ENCODE measurements at places on chromosomes 11 and 22. TPM values are rescaled to one million over a fixed set of nuclear protein-coding genes. Genes with fewer than 3 reads are reported as not detected.

RHOD gene
- polyA plus RNA-seq, result 11.2 TPM

SMTNL1 gene
- polyA plus RNA-seq, result 260 TPM

TMEM191C gene
- polyA plus RNA-seq, result not detected

GAL gene
- polyA plus RNA-seq, result 15.4 TPM

C11orf87 gene
- 0.36 TPM for polyA plus RNA-seq

GAS2 gene
- polyA plus RNA-seq, result not detected

OR6Q1 gene
- not detected for polyA plus RNA-seq

OR6T1 gene
- polyA plus RNA-seq, result not detected

TRIM64C gene
- not detected for polyA plus RNA-seq

TSPAN4 gene
- polyA plus RNA-seq, result 51.4 TPM

FGF4 gene
- polyA plus RNA-seq, result 3.7 TPM

TBC1D10A gene
- polyA plus RNA-seq, result 5.9 TPM

OR8D4 gene
- not detected for polyA plus RNA-seq

EXPH5 gene
- polyA plus RNA-seq, result 0.53 TPM

GRM5 gene
- polyA plus RNA-seq, result 0.12 TPM

TRIM49 gene
- polyA plus RNA-seq, result not detected

MOGAT2 gene
- 25.0 TPM for polyA plus RNA-seq

UPK2 gene
- not detected for polyA plus RNA-seq

CFAP68 gene
- 16.5 TPM for polyA plus RNA-seq

SCGB2A2 gene
- not detected for polyA plus RNA-seq

CCDC87 gene
- 0.10 TPM for polyA plus RNA-seq

DEFB131B gene
- polyA plus RNA-seq, result not detected

MS4A6E gene
- not detected for polyA plus RNA-seq

ANGPTL5 gene
- polyA plus RNA-seq, result 0.97 TPM

SLC29A2 gene
- polyA plus RNA-seq, result not detected

MYRF gene
- polyA plus RNA-seq, result 0.91 TPM

OR8D1 gene
- polyA plus RNA-seq, result not detected

APOBEC3G gene
- polyA plus RNA-seq, result not detected

PHOX2A gene
- not detected for polyA plus RNA-seq

LGALS12 gene
- 0.43 TPM for polyA plus RNA-seq

CDHR5 gene
- polyA plus RNA-seq, result 0.53 TPM

SLC5A4 gene
- not detected for polyA plus RNA-seq

LSP1 gene
- polyA plus RNA-seq, result 34.0 TPM

GGTLC3 gene
- 0.21 TPM for polyA plus RNA-seq

CTSW gene
- polyA plus RNA-seq, result 0.32 TPM

Measured in muscle of arm (tissue), 14 donors.